GM10248 (cell line): ENCODE measurements at places on chromosomes 5 and 9.

DNA sequence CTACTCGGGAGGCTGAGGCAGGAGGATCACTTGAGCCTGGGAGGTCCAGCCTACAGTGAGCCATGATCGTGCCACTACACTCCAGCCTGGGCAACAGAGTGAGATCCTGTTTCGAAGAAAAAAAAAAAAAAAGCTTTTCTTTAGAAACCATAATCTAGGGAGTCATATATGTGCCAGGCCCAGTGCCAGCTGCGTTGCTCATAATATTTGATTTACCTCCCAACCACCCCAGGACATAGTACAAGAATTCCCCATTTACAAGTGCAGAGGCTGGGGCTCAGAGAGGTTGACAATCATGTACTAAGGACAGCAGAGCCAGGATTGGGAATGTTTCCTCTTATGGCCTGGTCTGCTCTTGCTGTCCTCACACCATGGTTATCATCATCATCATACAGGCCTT lies 25.1 kb upstream of the TRIM14 start:
- DNase-seq, result no peak

- DNase-seq, result no peak
Measured at GRCh38 chr5:91712718-91713117, 329.6 kb upstream of the ARRDC3 start.

- no peak for DNase-seq
Measured at GRCh38 chr5:132008163-132008473, 3.3 kb downstream of the ACSL6 start.

- DNase-seq, result no peak
Measured at GRCh38 chr9:127506814-127507750, 55.8 kb downstream of the LRSAM1 start.

DNA sequence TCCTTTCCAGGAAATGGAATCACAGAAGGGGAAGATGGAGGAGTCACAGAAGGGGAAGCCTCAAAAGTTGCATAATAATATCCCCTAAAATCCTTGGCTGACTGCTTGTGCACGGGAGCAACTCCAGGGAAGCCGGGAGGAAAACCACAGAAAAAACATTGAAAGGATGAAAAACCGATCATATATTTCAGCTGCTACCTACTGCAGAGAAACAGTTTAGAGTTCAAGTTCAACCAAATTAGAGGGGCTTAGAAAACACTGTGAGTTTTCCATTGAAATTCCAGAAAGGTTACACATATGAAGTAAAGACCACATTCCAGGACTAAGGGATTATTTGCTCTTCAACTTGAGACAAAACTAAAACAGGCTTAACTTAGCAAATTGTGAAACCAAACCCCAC lies 37.6 kb upstream of the MTAP start:
- no peak for DNase-seq

- DNase-seq, result no peak
Measured at GRCh38 chr5:53052499-53052898, 57.1 kb downstream of the MOCS2 start.

DNA sequence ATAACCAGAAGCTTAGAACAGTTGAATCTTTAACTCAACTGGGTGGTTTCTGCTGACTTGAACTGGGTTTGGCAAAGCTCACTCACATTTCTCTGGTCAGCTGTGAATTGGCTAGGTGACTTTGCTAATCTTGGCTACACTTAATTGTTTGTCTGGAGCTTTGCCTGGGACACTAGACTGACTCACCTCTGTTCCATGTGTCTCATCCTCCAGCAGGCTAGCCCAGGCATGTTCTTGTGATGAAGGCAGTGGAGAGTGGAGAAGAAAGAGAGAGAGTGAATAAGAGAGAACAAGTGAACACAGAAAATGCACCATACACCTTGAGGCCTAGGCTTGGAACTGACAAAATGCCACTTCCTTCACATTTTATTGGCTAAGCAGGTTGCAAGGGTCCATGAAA lies 32.6 kb downstream of the SPATA31D1 start:
- DNase-seq, result no peak
